Muscle of arm (tissue), 14 donors: ENCODE measurements at places on chromosomes 13 and 19. TPM values are rescaled to one million over a fixed set of nuclear protein-coding genes. Genes with fewer than 3 reads are reported as not detected.
A peak's percentile ranks its signal among the peaks of the same experiment; 100 is the strongest.

- no peak for DNase-seq
Measured at GRCh38 chr13:21541271-21541670, 62.7 kb downstream of the MICU2 start.

DNA sequence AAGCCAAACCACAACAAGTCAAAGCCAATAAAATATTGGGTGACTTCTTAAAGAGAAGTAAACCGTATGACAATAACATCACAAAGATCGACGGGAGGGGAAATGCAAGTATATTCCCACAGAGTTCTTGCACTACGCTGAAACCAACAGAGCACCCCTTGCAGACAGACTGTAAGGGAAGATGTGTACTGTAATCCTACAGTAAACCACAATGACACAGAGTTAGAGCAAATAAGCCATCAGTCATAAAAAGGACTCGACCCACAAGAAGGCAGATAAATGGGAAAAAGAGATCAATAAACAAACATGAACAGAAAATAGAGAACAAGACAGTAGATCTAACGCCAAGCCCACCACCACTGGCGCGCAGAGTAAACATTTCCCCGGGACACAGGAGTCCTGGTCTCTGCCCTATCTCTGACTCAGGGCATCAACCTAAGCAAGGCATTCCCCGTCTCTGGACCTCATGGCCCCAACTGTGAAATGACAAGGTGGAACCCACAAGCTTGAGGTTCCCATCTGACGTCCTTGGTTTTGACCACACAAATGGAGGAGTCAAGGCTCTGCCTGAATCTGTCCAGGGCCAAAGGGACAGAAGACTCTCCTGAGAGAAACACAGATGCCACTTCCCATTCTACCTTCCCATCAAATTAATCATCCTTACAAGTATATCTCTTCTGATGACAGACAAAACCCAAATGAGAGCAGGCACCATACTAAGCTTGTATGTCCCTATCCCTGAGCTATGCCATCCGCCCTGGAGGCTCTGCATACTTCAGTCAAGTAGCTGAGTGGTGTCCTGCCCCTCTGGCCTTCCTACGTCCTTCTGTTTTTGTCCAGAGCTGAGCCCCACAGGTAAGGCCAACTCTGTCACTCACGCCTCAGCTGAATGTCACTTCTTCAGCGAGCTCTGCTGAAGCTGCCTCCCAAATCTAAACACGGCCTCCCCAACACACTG, 15.0 kb downstream of the SAFB2 start:
- DNase-seq, result no peak

DNA sequence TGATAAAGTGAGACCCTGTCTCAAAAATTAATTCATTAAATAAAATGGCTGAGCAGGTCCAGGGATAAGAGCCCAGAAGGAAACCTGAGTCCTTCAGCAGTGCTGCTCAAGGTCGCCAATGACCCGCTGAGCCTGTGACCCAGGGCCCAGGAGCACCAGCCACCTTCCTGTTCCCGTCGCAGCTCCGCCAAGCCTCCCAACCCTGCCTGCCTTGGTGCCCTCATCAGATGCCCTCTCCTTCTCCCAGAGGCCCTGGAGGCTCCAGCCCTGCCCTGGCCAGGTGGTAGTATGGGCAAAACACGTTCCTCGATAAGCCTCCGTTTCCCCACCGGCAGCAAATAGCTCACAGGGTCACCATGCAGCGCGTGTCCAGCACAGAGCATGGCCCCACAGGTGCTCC, 2.6 kb downstream of the REXO1 start:
- DNase-seq, result no peak

KCNRG gene
- polyA plus RNA-seq, result not detected

DNA sequence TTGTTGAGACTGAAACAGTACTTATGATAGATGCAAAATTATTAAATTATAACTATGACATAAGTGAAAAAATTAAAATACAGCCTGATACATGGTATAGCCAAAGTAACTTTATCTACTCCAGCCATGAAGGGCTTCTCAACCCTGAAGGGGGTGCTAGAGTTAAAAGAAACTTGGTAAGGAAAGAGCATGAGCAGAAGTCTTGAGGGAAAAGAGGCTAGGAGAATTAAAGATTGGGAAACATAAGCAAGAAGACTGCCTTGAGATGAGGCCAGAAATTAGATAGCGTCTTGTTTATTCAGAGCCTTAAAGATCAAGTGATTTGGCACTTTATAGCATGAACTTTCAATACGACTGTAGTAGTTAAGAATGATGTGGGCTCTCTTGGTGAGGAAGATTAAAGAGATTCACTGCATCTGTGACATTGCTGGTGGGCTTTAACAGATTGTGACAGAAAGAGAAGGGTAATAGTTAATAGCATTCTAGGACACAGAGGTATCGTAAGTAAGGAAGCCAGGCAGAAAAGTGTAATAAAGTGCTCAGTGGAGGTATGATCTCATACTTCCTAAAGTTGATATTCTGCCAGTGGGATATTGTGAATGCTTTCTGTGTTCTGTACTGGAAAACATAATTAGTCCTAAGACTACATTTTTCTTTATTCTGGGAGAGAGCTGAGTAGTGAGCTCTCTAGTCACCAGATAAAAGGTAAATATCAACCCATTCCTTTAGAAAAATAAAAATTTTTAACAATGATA, 385.4 kb upstream of the PRR20A start:
- DNase-seq, result peak; percentile 59

GRCh38 chr13:60655256-60655655, 258.2 kb downstream of the TDRD3 start:
- DNase-seq, result no peak
